ENCODE measurements at places on chromosomes 16 and 17.

- peak; percentile 69 for DNase-seq
Observed at GRCh38 chr17:27651411-27652345, 20.7 kb downstream of the LGALS9 start.

DNA sequence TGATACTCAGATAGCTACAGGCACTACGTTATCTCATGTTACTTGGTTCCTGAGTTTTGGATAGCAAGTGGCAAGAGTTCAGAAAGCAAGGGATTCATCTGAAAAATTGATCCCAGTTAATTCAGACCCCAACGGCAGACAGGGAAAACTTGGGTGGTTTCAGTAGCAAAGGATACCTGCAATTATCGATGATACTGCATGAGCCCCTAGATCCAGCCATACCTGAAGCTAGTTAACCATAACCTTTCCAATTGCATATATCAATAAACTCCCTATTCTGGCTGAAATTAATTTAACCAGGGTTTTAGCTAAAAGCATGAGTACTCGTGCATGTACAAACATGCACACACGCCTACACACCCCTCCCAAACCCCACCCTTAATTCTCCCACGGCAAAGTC lies 4.3 kb downstream of the KNOP1 start:
- no peak for DNase-seq

- no peak for DNase-seq
Observed at GRCh38 chr16:76976756-76977155, 214.2 kb upstream of the MON1B start.

- peak; percentile 47 for DNase-seq
Observed at GRCh38 chr16:1428511-1428910, 2.4 kb upstream of the PERCC1 start.

GRCh38 chr17:78973792-78974520 lies 5.8 kb downstream of the LGALS3BP start:
- no peak for DNase-seq

- DNase-seq, result peak; percentile 49
Observed at GRCh38 chr17:77454242-77455095, 313.7 kb downstream of the SEC14L1 start.

- DNase-seq, result peak; percentile 35
Observed at GRCh38 chr17:47197821-47198220, 8.7 kb upstream of the CDC27 start.

DNA sequence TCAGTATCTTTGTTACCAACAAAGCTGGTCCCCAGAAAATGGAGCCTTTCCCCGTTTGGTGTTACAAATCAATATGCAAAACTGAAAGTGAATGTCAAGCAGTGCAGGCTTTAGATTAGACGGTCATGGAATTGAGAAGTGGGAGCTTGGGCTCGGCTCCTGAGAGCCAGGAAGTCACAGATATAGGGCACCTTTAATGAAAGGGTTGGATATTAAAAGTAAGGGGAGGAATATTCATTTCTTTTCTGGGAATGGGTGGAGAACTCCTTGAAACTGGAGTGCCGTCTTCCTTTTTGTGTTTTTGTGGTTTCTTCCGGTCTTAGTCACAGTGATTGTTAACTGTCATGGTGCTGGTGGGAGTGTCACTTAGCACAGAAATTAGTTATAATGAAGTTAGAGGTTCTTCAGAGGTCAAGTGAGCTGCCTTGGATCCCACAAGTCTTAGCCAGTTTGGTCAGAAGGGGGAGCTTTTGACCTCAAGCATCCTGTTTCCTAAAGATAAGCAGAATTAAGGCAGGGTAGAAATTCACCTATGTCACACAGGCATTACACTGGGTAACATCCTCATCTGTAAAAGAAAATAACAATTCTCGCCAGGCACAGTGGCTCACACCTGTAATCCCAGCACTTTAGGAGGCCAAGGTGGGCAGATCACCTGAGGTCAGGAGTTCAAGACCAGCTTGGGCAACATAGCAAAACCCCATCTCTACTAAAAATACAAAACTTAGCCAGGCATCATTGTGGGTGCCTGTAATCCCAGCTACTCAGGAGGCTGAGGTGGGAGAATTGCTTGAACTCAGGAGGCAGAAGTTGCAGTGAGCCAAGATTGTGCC lies 9.6 kb upstream of the EIF1 start:
- DNase-seq, result no peak

GRCh38 chr17:67082107-67082506 lies 37.8 kb downstream of the CACNG1 start:
- no peak for DNase-seq

DNA sequence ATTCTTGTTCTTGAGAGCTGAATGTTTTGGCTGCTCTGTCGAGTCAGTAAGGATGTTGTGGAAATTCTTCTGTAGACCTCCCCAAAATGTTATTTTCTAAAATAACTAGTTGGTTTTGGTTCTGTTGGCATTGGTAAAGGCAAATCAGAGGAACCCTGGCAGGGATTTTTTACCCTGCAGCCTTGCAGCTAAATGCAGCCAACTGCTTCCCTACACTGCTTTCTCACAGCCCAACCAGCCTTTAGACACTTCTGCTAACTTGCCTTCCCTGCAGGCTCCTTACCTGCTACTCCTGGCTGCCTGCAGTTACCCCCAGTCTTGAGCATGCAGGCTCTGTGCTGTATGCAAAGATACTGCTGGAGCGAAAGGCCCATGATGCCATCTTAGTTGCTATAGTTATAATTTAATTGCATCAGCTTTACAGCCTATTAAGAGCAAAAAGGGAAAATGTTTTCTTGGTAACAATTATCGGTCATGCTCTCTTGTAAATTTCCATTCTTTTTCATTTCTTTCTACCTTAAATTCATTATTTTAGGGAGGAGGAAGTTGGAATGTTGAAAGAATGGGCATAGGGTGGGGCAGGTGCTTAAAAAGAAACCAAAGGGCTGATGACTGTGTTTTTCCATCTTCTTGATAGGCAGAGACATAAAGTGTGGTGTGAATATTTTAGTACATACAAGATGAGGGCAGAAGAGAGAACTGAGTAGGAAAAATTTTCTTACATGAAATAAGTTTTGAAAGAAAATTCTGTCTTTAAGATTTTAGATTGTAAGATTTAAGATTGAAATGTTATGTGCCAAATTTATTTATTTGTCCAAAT lies 20.0 kb downstream of the NUP93 start:
- DNase-seq, result no peak

GRCh38 chr17:56486732-56487131 lies 106.8 kb upstream of the NOG start:
- no peak for DNase-seq

DNA sequence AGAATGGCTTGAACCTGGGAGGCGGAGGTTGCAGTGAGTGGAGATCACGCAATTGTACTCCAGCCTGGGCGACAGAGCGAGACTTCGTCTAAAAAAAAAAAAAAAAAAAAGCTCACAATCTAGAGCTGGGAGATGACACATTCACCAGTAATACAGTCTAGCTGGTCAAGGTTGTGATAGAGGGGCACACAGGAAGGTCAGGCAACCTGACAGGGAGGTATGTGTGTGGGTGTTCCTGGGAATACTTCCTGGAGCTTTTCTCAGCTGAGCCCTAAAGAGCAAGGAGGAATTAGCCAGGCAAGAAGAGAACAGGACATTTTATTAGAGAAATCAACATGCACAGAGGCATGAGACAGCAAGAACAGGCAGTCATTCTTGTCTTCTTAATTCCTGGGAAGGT lies 216.7 kb downstream of the SHISA9 start:
- no peak for DNase-seq
